ENCODE measurements at places on chromosomes 2 and 18.

- no peak for DNase-seq
Observed at GRCh38 chr18:31061945-31062344, 19.4 kb upstream of the DSC3 start.

DNA sequence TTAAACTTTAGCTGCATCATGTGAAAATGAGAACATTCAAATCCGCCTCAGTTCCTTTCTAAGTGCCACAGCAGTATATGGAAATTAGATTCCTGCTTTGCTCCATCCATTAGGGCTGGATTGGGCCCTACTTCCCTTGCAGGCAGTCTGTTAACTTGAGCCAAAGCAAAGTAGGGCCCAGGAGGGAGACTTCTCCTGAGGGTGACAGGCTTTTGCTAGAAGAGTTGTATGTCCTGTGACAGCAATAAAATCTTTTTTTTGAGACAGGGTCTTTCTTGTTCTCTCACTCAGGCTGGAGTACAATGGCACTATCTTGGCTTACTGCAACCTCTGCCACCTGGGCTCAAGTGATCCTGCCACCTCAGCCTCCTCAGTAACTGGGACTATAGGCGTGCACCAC, 28.1 kb downstream of the VIL1 start:
- DNase-seq = no peak

GRCh38 chr2:37827455-37827854, 97.6 kb upstream of the RMDN2 start:
- no peak for DNase-seq

DNA sequence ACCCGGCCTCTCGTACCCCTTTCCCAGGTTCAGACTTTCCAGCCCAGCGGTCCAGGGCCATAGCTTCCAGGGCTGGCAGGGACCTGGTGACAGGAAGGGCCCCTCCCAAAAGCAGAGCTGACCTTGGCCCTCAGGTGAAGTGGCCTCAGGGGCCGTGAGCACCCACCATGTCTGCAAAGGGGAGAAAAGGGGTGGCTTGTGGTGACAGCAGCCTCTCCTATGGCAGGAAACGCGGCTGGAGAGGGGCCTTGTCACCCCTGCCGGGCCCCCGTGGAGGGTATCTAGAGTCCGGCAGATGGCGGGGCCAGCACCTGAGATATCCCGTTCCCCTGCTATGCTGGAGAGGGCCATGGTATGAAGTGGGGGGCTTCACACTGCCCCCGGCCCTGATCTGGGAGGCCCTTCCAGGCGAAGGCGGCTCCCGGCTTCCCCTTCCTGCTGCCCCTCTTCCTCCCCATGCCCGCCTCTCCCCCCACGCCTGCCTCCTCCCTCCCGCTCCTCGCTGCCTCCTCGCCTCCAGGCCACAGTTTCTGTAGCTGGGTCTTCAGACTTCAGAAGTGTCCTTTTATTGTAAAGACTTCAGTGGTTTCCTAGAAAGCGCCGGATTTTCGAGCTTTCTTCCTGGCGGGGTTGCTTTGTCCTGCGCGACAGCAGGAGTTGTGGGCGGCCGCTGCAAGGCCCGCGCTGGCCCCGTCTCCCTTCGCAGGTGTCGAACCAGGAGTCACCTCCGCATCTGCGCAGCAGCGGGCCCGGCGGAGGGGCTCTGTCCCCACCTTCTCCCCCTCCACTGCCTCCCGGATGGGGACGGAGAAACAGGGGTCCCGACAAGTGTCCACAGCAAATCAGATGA, 240.5 kb upstream of the MYT1L start:
- DNase-seq = no peak

GRCh38 chr2:49371128-49371701, 216.9 kb upstream of the FSHR start:
- no peak for DNase-seq

- peak; percentile 48 for DNase-seq
Observed at GRCh38 chr2:2714408-2714807, 383.3 kb upstream of the MYT1L start.

DNA sequence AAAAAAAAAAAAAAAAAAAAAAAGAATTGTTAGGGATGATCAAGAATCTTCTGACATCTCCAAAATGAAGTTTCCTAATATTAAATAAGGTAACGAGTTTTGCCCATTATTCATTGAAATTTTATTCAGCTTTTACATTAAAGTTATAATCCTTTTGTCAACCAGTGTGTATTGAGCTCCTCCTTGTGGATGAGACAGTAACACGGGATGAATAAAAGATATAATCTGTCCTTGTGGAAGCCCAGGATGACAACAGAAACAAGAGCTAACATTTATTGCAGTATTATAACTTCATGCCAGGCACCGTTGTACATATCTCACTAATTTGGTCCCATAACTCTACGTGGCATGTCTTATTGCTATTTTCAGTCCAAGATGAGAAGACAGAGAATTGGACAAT, 33.4 kb upstream of the SERPINB7 start:
- peak; percentile 7 for DNase-seq

GRCh38 chr18:47591429-47591828, 339.0 kb downstream of the SMAD2 start:
- no peak for DNase-seq

GRCh38 chr2:8395718-8396117, 286.1 kb upstream of the ID2 start:
- no peak for DNase-seq

DNA sequence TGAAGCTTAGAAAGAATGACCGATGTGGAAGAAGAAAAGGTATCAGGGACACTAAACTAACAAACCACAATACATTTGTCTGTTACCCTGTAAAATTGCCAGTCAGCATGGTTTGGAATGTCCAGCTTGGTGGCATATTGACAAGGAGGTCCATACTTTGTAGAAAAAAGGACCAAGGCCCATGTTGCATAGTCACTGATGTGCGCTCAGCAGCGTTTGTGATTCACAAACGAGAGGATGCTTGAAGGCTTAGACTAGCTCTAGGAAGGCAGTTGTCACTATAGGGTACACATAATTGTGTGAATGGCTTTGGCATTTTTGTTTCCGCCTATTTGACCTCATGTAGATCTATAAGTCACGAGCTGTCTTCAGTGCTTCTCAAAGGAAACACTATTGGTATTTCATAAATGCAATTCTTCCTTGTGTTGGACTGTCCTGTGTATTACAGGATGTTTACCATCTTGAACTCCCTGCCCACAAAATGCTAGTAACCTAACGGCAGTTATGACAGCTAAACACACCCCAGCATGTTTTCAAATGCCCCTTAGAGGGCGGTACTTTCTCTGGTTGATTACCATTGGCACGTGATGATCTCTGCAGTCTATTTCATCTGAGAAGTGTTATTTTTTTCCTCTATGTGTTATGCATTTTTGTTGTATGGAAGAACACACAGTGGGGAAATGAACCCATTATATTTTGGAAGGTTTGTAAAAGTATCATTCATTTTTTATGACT, 304.2 kb downstream of the CYRIA start:
- DNase-seq = no peak

GRCh38 chr2:143394062-143394461, 264.8 kb downstream of the ARHGAP15 start:
- no peak for DNase-seq

- DNase-seq = peak; percentile 16
Observed at GRCh38 chr2:1995987-1996386, 251.7 kb upstream of the PXDN start.

GRCh38 chr18:3444296-3444695, 5.7 kb upstream of the TGIF1 start:
- DNase-seq = no peak

DNA sequence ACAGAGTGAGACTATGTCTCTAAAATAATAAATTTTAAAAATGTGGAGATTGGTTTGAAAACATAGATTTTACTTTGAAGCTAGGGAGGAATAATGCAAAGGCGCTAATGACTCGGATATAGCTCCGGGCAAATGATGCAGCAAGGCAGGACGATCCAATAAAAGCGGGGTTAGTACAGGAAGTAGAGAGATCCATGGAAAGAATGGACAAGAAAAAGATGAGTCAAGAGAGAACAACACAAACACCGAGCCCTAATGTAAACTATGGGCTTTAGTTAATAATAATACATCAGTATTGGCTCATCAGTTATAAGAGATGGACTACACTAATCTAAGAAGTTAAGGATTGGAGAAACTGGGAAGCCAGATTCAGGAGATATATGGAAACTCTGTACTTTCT, 74.5 kb downstream of the QPCT start:
- DNase-seq = no peak

DNA sequence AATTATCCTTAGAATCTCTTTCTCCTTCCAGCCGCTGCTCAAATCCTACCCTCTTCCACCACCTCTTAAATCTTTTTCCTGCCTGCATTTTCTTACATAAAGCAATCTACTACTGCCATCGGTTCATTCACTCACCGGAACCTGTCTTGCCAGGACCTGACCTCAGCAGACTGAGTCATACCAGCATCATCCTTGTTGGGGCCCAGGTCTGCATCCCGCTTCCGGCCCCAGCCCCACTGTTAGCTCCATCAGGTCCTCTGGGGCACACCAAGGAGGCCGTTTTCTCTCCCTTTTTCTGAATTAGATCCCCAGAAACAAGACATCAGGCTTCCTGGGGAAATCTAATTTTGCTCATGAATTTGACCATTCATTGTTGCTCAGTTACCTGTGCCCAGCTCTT, 42.7 kb upstream of the TGFA start:
- DNase-seq = no peak

- no peak for DNase-seq
Observed at GRCh38 chr2:187469538-187469937, 21.5 kb upstream of the CALCRL start.

GRCh38 chr18:75211953-75212750, 1.6 kb downstream of the TSHZ1 start:
- peak; percentile 42 for DNase-seq
